ENCODE measurements at places on chromosomes 1 and 21.
A peak's percentile ranks its signal among the peaks of the same experiment; 100 is the strongest.

DNA sequence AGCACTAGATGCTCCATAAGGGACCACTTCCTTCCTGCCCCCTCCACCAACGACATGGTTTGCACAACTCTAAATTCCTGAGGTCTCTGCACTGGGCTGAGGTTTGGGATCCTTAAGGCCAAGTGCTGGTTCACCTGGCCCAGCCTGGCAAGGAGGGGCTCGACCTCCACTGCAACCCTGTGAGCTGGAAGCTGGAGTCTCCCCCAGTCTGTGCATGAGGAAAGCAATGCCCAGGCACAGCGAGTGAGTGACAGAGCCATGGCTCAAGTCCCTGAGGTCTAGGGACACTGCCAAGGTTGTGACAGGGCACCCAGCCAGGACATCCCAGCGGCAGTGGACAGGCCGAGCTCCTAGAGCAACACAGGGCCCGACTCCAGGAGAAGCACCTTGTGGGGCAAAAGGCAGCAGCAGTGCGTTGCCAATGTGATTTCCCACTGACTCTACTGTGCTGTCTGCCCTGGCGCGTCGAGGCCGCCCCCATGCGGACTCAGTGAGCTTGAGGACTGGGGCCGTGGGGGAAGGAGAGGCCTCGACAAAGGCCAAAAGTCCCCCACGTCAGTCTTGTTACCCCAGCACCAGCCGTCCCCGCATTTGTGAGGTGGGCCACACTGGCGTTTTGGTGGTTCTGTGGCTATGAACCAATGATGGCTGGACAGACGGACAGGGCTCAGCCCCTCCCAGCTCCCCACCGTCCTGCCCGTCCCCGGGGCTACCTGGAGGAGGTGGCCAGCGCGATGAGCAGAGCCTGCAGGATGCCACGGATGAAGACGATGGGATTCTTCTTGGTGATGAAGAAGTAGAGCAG, 30.0 kb downstream of the PODN start:
- DNase-seq = peak; percentile 11

DNA sequence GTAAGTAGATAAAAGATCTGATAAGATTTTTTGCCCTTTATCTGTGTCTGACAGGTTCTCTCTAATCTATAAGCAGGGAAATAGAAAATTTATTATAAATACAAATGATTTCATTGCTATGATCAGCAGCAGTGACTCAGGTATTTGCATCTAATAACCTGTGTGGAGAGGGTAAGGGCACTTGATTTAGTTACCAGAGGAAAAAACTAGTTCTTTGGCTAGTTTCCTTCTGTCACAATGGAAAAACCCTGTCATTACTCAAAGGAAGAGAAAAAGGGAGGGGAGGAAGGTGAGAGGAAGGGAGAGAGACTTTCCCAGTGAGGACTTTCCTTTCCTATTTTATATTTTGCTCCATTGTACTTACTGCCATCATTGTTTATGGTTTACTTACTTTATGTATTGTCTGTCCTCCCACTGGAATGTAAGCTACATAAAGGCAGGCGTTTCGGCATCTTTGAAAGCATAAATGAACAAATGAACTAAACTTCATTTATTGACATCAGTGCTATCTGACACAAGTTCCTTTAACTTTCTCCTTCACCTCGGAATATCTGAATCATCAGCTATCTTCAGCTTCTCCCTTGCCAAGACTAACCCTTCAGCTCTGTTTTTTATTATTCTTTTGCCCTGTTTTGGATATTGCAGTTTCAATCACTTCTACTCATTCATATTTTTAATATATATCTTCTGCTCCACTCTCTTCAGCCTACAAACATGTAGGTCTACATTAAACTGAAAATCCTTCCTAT, 34.9 kb downstream of the WDR3 start:
- no peak for DNase-seq

DNA sequence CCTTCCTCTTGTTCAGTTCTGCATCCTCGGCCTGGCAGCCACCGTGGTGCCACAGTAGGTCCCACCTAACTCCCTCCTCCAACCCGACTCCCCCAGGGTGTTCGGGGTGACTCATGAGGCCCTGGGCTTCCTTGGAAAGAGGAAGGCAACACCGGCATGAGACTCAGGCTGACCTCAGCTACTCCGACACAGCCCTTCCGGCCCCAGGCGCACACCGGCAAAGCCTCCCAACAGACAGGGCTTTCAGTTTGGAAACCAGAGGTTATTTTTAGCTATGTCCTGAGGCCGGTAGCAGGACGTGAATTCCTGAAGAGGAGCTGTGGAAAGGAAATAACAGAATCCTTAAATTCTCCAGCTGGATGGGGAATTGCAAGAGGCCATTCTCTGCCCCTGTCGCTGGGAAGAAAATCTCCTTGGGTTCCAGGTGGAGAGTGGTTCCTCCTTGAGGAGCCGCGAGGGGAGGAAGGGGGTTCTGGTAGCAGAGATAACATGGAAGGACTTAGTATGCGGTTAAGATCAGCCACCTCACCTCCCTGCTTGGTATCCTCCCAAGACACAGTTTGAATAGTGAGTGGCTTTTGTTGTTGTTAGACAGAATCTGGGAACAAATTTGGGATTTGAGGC, 24.4 kb downstream of the PLXNA2 start:
- no peak for DNase-seq

DNA sequence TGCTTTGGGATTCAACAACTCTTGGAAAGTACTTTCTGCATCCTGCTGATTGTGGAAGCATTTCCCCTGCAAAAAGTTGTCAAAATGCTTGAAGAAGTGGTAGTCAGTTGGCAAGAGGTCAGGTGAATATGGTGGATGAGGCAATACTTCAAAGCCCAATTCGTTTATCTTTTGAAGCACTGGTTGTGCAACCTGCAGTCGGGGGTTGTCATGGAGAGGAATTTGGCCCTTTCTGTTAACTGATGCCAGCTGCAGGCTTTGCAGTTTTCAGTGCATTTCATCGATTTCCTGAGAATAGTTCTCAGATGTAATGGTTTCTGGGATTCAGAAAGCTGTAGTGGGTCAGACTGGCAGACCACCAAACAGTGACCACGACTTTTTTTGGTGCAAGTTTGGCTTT, 47.6 kb upstream of the GJA5 start:
- DNase-seq = no peak

- DNase-seq = no peak
Observed at GRCh38 chr1:60331647-60332046, 258.1 kb upstream of the C1orf87 start.

DNA sequence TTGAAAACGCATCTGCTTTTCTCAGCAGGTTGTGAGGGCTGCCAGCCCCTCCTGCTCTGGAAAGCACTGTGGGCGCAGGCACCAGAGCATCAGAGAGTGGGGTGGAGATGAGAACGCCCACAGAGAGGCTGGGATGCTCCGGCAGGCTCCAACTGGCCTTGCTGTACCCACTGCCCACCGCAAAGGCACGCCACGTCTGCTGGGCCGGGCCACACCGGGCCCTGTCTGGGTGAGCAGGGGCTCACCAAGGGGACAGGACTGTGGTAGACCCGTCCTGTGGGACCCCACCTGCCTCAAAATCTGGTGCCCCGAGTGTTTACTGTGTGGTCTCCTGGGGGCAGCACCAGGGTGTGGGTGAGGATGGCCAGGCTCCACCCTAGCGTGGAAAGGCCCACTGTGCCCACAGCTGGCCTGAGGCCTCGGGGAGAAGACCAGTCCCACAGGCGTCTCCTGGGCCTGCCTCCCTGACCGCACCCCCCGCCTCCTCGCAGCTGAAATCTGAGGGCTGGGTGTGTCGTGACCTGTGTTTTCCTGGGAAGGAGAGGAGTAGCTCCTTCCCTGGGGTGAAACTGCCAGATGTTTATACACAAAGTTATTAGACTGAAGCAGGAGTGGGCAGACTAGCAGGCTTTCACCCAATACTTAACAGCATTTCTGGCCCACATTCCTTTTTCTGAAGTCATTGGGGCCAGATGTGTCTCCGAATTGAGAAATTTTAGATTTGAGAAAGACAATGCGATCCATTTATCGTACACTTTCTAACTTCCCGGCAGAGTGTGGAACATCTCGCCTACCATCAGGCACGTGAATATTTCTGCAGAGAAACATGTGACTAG, 53.8 kb downstream of the STUM start:
- DNase-seq = no peak

- DNase-seq = no peak
Observed at GRCh38 chr1:192534666-192535065, 40.9 kb upstream of the RGS1 start.

GRCh38 chr1:207844371-207844770, 66.6 kb downstream of the CD34 start:
- DNase-seq = no peak

DNA sequence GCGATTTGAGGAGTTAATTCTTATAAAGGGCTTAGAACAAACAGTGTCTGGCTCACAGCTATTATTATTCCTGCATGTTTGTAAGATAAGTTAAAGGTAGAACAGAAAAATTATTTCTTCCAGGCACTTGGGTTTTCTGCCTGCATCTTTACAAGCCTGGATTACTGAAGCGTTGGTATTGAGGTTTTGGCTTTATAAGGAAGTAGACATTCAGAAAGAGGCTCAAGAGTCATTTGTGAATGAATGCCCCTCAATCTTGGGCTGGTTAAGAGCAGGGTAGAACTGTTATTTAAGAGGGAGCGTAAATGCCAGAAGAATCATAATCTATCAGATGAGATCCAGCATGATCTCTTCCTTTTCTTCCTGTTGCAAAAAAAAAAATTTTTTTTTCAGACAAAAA, 77.3 kb upstream of the ARID1A start:
- DNase-seq = no peak

GRCh38 chr1:47178020-47178419, 11.8 kb downstream of the PDZK1IP1 start:
- DNase-seq = no peak

GRCh38 chr1:69513601-69514000, 54.1 kb upstream of the LRRC7 start:
- no peak for DNase-seq

DNA sequence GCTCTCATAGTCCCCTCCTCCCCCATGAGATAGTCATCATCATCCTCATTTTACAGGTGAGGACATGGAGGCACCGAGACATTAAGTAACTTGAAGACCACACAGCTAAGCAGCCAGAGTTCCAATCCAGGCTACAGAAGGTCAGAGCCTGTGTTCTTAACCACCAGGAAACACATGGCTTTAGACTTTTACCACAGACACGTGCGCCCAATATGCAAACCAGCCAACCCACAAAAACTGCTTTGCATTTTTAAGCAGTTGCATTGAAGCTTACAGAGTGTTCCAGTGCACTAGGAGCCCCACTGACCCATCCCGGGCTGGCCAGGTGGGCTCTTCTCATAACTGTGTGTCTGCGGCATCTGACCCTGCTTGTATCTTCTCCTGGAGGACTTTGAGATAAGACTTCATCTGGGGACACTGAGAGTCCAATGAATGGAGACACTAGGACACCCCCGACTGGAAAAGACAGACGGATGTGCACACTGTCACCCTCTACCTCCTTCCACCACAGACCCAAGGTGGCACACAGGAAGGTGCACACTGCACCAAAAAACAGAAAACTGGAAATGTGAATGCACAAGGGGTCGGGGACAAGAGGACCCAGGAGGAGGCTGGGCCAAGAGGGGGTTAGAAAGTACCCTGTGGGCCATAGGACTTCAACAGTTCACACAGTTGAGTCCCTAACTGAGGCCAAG, 56.4 kb downstream of the ETS2 start:
- DNase-seq = no peak

DNA sequence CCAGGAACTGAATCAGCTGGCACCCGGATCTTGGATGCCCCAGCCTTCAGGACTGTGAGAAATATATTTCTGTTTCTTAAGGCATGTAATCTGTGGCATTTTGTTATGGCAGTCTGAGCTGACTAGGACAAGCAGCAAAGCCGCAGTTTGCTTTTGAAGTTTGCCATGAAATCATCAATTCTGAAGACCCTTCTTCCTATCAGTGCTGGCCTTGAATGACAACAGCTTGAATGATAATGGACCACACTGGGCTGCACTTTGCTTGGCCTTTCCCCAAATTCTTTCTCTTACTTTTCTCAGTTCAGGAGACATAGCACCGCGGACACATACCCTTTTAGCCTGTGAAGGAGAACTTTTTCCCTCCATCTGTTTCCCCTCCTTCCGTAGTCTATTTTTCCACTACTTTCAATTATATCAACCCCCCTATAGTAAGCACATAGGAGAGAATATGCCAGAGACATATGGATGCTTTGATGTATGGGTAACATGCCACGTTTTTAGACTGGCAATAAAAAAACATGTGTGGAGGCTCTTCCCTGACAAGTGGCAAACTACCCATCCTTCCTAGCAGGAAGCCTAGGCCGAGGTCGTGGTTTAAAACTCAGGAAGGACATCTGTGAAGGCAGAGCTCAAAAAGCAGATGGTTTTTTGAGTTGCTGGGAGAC, 42.9 kb downstream of the HLX start:
- DNase-seq = no peak

DNA sequence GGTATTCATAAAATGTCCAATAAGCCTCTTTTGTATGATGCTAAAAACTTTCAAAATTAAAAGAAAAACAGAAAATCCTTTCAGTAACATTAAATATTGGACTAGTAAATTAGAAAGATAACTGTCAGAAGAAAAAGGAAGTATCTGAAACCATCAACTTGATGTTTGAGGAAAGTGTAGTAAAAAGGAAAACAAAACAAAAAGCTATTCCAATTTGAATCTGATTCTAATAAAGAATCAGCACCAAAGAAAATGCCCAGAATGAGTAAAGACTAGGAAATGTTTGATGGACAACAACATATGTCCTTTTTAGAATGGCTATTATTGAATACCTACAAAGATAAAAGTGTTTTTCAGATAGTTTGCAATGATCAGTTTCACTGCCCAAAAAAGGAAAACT, 79.9 kb upstream of the RBM34 start:
- no peak for DNase-seq

DNA sequence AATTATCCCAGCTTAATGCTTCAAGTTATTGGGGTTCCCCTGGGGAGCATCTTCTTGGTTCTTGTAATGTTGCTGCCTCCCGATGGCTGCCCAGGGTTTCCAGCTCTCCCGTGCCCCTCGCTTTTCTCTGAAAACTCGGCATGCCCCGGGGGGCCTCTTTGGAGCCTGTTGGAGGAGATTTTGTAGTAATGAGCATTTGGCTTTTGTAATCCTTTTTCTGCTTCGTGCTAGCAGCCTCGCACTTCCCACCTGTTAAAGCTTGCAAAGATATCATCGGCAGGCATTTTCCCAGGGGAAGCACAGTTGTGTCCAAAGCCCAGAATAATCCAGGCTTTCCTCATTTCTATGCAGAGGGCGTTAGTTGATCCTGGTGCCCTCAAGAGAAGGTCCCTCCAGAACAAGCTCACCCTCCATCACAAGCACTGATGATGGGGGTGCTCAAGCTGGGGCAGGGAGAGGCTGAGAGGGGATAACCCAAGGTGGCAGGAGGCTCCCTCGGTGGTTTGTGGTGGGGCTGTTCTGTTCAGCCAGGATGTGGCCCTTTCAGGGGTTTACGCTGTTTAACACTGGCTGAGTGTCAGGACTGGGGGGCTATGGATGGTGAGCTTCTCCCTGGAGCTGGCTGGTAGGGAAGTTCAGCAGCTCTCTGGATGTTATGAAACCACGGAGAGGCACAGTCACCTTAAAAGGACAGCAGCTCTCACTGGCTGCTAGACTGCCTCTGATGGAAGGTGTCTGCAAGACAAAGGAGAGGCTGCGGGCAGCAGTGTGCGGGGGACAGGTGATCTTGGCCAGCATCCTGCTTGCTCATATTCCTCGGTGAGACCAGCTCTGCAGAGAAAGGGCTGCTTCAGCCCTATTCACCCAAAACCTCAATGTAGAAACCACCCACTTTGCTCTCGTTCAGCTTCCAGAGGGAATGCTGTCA, 477.1 kb upstream of the VAMP3 start:
- DNase-seq = no peak

GRCh38 chr1:232327269-232327668, 302.7 kb downstream of the SIPA1L2 start:
- DNase-seq = no peak

- no peak for DNase-seq
Observed at GRCh38 chr1:236766506-236766905, 28.6 kb upstream of the MTR start.

GRCh38 chr21:45490049-45490731, 52.0 kb downstream of the SLC19A1 start:
- no peak for DNase-seq
